G401 (cell line): ENCODE measurements at places on chromosomes 3 and 15. TPM values are rescaled to one million over a fixed set of nuclear protein-coding genes. Genes with fewer than 3 reads are reported as not detected.

SMCO1 gene
- total RNA-seq: not detected in 2 replicates

PFKFB4 gene
- 9.7 and 18.8 TPM in 2 replicates for total RNA-seq

CPB1 gene
- total RNA-seq: not detected in 2 replicates

RHOV gene
- 0.24 and 1.7 TPM in 2 replicates for total RNA-seq

LRTM1 gene
- total RNA-seq: not detected in 2 replicates

GRAMD2A gene
- total RNA-seq: not detected in 2 replicates

SLC27A2 gene
- total RNA-seq: 0.06 TPM in 1 of 2 replicates, not detected in the other

SV2B gene
- not detected in 2 replicates for total RNA-seq

CLDN16 gene
- total RNA-seq: not detected in 2 replicates

SELENOT gene
- 75.1 and 130 TPM in 2 replicates for total RNA-seq

WDR49 gene
- total RNA-seq: not detected in 2 replicates

STARD9 gene
- 2.5 and 4.0 TPM in 2 replicates for total RNA-seq

CASR gene
- total RNA-seq: not detected in 2 replicates

SATB1 gene
- 0.18 TPM in 1 of 2 replicates, not detected in the other for total RNA-seq

SH2D7 gene
- total RNA-seq: not detected in 2 replicates

RGMA gene
- total RNA-seq: 0.80 and 2.6 TPM in 2 replicates

CNTN4 gene
- total RNA-seq: not detected in 2 replicates

PLOD2 gene
- 0.17 TPM in 1 of 2 replicates, not detected in the other for total RNA-seq
